Panc1 (cell line): ENCODE measurements at places on chromosomes 16 and 17. TPM values are rescaled to one million over a fixed set of nuclear protein-coding genes. Genes with fewer than 3 reads are reported as not detected.

DNA sequence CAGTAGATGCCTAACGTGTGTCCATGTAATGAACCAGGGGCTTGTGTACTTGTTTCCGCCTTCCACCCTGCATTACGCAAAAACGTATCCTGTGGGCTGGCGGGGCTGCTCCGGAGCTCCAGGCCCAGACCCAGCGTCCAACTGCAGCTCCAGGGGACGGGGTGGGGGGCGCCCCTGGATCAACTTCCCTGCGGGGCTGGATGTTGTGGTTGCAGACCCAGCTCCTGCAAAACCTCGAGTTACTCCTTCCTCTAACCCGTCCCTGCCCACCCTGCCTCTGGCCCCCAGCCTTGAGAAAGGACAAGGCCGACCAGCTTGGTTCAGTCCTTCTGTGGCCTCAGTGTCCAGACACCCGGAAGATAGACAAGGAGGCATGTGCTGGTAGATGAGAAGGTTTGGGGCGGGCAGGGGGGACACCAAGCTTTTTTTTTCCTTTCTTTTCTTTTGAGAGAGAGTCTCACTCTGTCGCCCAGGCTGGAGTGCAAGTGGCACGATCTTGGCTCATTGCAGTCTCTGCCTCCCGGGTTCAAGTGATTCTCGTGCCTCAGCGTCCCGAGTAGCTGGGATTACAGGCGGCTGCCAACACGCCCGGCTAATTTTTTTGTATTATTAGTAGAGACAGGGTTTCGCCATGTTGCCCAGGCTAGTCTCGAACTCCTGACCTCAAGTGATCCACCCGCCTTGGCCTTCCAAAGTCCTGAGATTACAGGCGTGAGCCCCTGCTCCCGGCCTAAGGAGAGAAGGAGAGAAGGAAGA, 731 bp upstream of the EXOC7 start:
- H3K36me3 ChIP-seq, result peaks cover 8% of the 10 kb centered on the region; the same call in 1 of the 2 replicates
- peak overlapping the region; percentile 95 for H3K27ac ChIP-seq
- peaks cover 14% of the 10 kb centered on the region for H3K4me1 ChIP-seq
- no peak for DNase-seq
- no peaks in the 10 kb centered on the region for H3K27me3 ChIP-seq
- H3K4me3 ChIP-seq, result peak overlapping the region; percentile 87

DNA sequence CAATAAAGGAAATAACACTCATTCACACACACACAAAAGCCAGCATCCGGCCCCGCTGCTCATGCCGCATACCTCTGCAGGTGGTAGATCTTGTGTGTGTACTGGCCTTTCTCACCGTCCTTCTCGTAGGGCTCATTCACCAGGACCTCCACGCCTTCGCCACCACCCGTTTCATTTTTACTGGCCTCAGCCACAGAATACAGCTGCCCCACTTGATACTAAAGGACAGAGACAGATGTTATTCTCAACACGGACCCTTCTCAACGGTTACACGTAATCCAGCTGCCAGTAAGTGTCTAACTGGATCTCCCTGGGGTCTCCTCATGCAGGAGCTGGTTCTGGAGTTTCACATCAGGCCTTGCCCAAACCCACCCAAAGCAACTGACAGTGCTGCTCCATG, 9.7 kb downstream of the PITPNA start:
- no peak overlapping the region for H3K4me3 ChIP-seq
- H3K4me1 ChIP-seq, result no peaks in the 10 kb centered on the region
- H3K27me3 ChIP-seq, result no peaks in the 10 kb centered on the region
- peaks cover 7% of the 10 kb centered on the region for H3K36me3 ChIP-seq
- H3K27ac ChIP-seq, result no peak overlapping the region

Gene CDYL2
- 6.1 TPM for total RNA-seq

Gene ABCC6
- 2.9 TPM for total RNA-seq

Gene SLC6A2
- total RNA-seq, result 0.10 TPM

DNA sequence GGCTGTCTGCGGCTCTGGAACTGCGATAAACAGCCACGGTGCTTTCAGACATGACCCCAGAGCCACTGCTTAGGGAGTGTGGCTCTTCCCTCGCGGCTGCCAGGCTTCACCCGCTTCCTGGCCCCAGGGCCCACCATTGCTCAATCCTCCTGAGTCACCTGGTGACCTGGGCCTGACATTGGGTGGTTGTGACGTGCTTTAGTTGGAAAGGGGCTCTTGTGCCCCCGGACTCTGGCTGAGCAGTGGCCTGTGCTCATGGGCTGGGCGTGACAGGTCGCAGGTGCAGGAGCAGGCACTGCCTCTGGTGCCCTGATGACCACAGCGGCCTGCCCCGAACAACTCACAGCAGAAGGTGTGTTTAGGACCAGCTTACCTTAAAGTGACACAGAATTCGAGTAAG, 8.6 kb upstream of the NUDT16L1 start:
- no peaks in the 10 kb centered on the region for H3K4me1 ChIP-seq
- no peak for DNase-seq
- H3K27me3 ChIP-seq, result no peaks in the 10 kb centered on the region
- H3K27ac ChIP-seq, result no peak overlapping the region
- no peak overlapping the region for H3K4me3 ChIP-seq

DNA sequence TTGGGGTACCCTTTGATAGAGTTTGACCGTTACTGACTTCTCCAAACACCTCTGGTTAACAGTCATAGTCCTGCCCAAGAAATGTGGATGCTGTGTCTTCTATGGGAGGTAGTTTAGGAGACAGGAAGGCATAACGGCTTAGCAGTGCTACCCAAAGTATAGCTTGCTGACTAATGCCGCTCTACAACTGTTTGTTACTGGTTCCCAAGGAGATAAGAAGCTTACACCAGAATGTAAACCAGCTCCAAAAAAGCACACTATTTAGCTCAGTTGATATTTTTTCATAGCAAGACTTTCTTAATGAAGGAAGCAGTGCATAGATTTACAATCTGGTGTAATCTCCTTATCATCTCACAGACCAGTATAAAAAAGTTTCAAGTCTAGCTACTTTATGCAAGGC, 95.7 kb downstream of the HS3ST3B1 start:
- H3K4me3 ChIP-seq, result no peak overlapping the region
- no peak for DNase-seq
- no peaks in the 10 kb centered on the region for H3K27me3 ChIP-seq
- no peaks in the 10 kb centered on the region for H3K4me1 ChIP-seq
- H3K36me3 ChIP-seq, result no peaks in the 10 kb centered on the region

GRCh38 chr17:77146882-77147281, 6.1 kb downstream of the SEC14L1 start:
- H3K27me3 ChIP-seq, result no peaks in the 10 kb centered on the region
- peak overlapping the region; percentile 99 for H3K27ac ChIP-seq
- peaks cover 88% of the 10 kb centered on the region for H3K4me1 ChIP-seq

DNA sequence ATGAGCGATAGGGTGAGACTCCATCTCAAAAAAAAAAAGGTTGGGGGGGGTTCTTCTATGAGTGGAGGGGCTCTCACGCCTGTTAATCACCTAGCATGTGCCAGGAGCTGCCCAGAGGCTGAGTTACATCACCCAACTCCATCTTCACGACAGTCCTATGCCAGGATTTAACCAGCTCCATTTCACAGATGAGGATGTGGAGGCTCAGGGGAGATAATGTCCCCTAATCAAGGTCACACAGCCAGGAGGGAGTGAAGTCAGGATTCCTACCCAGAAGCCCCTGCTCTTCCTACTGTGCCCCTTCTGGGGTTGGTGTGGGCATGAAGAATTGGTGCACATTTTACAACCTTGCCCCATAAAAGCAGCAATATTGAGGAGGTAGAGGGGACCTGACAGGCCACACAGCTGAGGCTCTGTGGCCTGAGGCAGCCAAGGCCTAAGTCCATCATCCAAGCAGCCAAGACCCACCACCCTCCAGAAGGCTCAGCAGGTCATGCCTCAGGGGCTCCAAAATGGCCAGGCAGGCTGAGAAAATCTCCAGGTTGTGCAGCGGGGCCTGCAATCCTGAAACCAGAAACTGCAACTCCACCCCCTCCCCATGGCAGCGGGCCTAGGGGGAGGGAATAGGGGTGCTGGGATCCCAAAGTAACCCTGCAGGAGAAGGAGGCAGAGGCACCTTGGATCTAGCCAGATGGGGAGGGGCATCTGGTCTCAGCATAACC, 6.9 kb downstream of the PPY start:
- no peak overlapping the region for H3K4me3 ChIP-seq
- no peak for DNase-seq
- H3K36me3 ChIP-seq, result no peaks in the 10 kb centered on the region
- no peaks in the 10 kb centered on the region for H3K27me3 ChIP-seq
- no peak overlapping the region for H3K27ac ChIP-seq

Gene WNT9B
- not detected for total RNA-seq
